ENCODE measurements at places on chromosomes 3 and 15. TPM values are rescaled to one million over a fixed set of nuclear protein-coding genes. Genes with fewer than 3 reads are reported as not detected.

Gene GXYLT2
- 2.0 TPM for polyA plus RNA-seq

Gene TERC
- not detected for polyA plus RNA-seq

Gene CCDC80
- polyA plus RNA-seq, result 168 TPM

Gene NR1I2
- not detected for polyA plus RNA-seq

Gene GUCA1C
- polyA plus RNA-seq, result not detected

Gene RBM6
- polyA plus RNA-seq, result 41.4 TPM

Gene ARGFX
- not detected for polyA plus RNA-seq

Gene CD80
- polyA plus RNA-seq, result not detected

Gene SPG21
- polyA plus RNA-seq, result 117 TPM

Gene ZKSCAN7
- polyA plus RNA-seq, result not detected

Data from A549 (cell line).